AG20443 (cell line): ENCODE measurements at places on chromosomes 2 and 18.

- no peak for DNase-seq
Observed at GRCh38 chr2:60094450-60094929, 459.0 kb downstream of the BCL11A start.

GRCh38 chr2:26993768-26994167 lies 23.3 kb downstream of the MAPRE3 start:
- DNase-seq = no peak

GRCh38 chr18:9379118-9379517 lies 44.5 kb downstream of the TWSG1 start:
- DNase-seq = no peak

DNA sequence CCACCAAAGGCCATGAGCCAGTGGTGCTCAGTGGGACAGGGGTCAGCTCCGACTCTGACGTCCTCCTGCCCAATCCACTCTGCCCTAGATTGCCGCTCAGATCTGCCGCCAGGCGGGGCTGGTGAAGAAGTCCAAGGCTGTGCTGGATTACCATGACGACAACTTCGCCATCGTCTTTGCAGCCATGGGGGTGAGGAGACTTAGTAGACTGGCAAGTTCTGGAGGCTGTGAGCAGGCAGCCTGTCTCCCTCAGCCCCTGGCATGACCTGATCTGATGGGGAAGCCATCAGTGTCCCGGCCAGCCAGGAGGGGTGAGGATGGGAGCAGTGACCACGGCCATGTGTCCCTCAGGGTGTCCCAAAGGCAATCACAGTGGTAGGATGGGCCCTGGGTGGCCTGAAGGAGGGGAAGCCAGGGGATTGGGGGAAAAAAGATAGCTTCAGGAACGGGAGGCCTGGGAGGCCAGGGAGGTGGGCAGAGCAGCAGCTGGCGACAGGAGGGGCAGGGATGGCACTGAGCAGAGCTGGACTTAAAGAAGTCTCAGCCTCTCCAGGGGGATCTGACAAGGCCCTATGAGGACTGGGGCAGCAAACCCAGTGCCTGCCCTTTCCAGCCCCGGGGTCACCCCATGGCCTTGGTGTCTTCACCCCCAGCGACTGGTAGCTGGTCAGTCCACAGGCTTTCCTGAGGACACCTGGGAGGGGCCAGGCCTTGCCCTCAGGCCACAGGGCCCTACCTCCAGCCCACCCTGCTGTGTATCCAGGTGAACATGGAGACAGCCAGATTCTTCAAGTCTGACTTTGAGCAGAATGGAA lies 17.4 kb upstream of the ANKRD53 start:
- DNase-seq = peak; percentile 12

DNA sequence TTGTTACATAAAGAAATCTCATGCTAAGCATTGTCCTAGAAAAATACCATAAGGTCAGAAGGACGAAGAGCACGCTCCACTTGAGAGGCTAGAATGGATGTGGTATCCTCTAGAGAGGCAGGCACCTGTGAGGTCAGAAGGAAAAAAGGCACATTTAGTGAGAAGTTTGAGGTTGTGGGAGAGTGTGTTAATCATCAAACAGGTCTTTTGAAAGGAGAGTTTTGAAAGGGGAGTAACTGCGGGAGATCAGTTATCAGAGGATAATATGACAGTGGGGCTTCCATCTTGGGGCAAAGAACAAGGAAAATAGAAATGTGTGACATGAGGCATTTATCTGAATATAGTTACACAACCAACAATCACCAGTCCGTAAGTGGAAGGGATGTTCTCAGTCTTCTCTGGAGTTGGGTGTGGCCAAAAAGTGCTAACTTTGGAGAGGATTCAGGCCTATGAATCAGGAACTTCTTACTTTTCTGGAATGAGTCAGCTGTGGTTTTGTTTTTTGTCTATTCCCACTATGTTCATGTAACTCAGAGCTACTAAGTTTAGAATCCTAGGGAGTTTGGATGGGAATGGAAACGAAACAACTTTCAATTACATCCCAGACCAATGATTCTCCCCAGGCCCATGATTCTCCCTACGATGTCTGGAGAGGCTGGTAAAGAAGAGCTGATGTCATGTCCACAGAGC lies 451.4 kb upstream of the ST6GAL2 start:
- peak; percentile 71 for DNase-seq

GRCh38 chr2:85018049-85018447 lies 47.1 kb downstream of the KCMF1 start:
- no peak for DNase-seq

DNA sequence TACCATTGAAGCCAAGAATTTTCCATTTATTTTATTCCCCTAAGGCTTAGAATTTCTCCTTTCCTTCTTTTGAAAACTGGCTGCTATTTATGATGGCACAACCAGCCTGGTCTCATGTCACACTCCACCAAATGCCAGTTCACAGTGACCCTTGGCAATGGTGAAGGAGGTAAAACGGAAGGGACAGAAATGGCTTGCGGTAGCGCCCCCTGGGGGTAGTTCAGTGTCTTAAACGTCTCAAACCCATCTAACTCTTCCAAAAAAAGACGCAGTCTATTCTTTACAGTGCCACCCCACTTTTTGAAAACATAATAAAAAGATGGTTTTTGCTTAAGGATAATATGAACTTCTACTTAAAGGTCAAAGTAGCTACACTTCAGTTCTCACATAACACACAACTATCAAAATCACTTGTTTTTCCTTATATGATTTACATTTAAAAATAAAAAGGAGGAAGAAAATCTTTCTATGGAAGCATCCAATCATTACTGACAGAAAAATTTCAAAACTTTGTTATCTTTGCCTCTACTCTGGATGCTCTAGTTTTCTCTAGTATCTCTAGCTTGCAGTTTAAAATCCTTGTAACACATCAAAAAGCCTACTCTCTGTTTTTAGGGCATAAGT lies 28.0 kb downstream of the PNO1 start:
- peak; percentile 22 for DNase-seq

DNA sequence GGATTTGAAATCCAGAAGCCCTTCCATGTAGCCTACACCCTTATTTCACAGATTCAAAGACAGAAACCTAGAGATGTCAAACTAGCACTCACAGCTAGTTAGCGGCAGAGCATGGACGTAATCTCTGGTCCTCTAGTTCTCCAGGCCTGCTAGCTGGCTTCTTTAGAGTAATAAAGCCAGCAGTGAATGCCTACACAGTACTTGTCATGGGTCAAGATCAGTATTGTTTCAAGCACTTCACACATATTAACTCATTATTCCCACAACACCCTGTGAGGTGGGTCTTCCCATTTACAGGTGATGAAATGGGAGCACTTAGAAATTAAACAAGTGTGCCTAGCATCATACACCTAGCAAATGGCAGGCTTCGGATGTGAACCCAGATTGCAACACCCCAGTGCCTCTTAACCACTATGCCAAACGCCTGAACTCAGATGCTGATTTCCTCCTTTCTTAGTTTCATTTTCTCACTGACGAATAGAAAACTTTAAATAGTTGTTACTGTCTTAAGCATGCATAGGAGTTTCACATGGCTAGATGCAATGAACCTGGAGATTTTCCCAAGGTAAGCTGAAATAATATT lies 14.5 kb upstream of the ZBTB14 start:
- DNase-seq = no peak

DNA sequence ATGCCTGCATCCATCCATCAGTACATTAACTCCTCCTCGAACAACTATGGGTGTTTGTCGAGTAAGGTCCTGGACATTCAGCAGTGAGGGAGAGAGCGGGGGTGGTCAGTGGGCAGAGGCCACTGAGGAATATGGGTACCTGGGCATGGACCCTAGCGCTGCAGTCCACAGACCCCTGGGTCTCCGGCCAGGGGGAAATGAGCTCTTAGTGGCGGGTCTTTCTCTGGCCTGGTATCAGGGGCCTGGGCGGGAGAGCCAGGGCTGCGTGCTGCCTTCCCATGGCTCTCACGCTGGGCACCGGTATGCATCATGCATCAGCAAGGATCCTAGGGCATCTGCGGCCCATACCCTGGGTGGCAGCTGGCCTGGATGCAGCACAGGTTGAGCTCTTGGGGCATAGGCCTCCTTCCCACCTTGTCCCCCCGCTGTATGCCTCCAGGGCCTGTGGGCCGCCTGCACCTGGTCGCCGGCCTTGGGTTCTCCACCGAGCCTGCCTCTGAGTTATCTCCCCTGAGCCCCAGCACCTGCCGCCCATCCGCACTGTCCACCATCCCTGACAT lies 1.3 kb upstream of the MOCOS start:
- DNase-seq = no peak

DNA sequence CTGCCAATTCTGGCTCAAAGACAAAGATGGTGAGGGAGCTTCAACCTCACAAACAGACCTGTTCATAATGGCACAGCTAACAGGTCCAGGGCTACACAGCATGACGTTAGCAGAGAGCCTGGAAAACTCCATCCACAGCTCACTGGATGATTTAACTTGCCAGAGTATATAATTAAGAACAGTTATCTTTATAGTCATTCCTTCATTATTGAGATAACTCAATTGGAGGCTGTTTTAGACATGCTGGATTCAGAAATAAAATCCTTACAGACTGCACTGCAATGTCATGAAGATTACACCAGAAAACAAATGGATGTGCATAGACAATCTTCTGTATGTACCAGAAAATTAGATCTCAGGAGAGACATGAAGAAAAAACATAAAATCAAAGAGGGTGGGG lies 55.1 kb upstream of the LYPD1 start:
- no peak for DNase-seq

GRCh38 chr2:126792186-126792585 lies 106.5 kb upstream of the TEX51 start:
- DNase-seq = no peak

DNA sequence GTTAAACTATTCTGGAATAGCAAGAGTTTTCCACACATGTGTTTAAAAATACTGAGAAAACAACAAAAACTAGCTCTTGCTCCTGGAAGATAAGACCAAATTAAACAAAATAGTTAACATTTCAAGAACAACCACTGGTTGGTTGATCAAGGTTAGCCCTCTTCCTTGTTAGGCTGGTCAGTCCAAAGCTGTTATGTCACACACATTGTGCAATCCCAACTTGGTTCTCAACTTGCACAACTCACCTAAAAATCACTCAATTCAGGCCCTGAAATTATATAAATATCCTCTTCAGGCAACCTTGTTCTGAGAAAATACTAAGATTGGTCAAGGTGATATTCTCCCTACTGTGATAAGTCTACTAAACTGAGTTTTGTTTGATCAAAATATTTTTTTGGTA lies 169.7 kb upstream of the LRP1B start:
- no peak for DNase-seq

- DNase-seq = no peak
Observed at GRCh38 chr2:106869512-106870275, 16.3 kb downstream of the ST6GAL2 start.

GRCh38 chr2:3040066-3040428 lies 337.6 kb downstream of the EIPR1 start:
- DNase-seq = no peak

DNA sequence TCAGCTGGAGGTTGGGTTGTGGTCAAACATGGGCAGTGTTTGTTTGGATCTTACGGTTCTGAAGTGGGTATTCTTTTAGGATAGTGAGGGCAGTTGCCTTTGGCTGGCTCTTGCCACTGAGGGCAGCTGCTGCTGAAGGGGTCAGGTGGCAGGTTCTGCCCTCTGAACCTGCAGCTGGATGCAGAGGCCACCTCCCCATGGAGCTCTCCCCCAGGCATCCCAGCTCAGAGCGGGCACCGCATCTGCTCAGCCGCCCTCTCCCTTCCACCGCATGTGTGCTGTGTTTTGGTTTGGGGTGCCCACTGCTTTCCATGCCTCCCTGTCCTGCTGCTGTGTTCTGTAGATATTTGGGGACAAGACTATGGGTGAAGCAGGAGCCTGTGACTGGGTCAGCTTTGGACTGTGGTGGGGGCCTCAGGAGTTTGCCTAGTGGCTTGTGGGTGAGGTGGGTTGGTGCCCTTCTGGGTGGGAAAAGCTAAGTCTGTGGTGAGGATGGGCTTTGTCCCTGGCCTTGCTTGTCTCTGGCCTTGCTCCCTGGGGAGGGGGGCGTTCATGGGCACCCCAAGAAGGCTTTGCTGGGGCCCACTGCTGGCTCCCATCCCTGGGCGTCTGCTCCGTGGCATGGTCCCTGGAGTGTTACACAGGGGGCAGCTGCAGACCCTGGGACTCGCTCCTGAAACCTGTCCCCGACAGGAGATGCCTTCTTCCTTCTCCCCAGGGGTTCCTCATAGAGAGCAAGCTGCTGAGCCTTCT lies 28.5 kb downstream of the OTOF start:
- no peak for DNase-seq

- DNase-seq = no peak
Observed at GRCh38 chr2:201021914-201022313, 49.6 kb downstream of the HYCC2 start.
